T follicular helper cell (primary cell): ENCODE measurements at places on chromosomes 7 and 10.

GRCh38 chr10:43972976-43973647 lies 324.4 kb upstream of the ZNF32 start:
- no peak for DNase-seq

GRCh38 chr7:28573651-28574301 lies 161.5 kb downstream of the CREB5 start:
- DNase-seq: no peak

- DNase-seq: no peak
Observed at GRCh38 chr7:66082083-66082482, 6.5 kb downstream of the ASL start.

DNA sequence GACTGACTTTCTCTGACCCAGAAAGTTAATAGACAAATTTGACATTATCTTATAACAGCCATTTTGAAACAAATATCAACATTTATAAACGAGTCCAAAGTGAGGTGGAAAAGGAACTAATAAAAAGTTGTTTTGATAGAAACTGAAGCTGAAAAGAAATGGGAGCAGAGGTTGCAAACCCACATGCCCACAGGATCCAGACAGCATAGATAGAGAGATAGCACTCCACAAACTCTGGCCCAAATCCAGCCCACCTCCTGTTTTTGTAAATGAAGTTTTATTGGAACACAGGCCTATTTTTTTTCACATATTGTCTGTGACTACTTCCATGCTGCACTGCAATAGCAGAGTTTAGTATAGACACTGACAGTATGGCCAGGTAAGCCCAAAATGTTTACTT lies 171.9 kb downstream of the PRKG1 start:
- no peak for DNase-seq

DNA sequence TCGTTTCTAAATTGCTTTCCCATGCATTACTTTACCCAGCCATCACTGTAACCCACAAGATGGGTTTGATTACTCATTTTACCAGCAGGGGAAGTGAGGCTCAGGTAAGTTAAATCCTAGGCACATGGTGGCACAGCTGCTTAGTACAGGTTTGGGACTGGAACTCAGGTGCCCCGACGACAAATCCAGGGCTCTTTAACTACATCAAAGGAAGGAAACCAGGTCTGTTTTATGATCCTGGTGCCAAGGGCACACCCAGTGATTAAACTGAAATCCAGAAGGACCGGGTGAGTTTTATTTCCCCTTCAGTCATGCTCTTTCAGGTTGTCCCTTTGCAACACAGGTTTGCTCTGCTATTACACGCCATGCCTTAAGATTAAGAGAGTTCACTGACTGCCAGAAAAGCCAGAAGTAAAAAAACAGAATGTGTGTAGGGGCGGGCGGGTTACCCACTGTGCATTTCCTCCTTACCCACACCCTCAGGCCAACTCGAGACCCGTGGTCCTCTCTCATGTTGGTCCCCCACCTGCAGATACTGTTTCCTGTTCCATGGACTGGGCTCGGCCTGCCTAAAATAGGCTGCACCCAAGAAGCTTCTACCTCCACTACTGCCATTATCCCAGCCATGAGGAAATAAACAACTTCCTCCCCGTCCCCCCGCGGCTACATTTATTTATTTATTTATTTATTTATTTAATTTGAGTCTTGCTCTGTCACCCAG lies 55.1 kb upstream of the KDM7A start:
- DNase-seq: no peak

GRCh38 chr7:138625084-138625848 lies 75.9 kb downstream of the SVOPL start:
- no peak for DNase-seq

GRCh38 chr10:31770307-31770902 lies 158.2 kb downstream of the ARHGAP12 start:
- DNase-seq: peak; percentile 24

- no peak for DNase-seq
Observed at GRCh38 chr7:81743665-81744064, 26.2 kb downstream of the HGF start.

GRCh38 chr7:45196374-45196773 lies 38.8 kb downstream of the RAMP3 start:
- DNase-seq: no peak

DNA sequence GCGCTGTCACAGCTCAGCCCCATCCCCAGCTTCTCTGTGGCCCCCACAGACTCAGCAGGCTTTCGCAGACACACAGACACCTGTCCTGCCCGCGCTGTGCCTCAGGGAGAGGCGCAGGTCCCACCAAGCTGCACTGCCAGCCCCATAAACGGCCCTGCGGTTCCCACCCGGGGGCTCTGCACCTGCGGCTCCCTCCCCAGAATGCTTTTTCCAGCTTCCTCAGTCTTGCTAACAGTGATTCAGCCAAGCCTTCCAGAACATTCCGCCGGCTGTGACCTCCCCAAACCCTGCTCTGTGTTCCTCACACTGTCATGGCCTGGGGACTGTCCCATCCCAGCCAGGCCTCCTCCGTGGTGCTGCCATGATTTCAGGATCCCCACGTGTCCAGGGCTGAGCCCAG lies 27.8 kb upstream of the TNRC18 start:
- DNase-seq: no peak

GRCh38 chr10:122554131-122555036 lies 6.2 kb upstream of the DMBT1 start:
- no peak for DNase-seq

DNA sequence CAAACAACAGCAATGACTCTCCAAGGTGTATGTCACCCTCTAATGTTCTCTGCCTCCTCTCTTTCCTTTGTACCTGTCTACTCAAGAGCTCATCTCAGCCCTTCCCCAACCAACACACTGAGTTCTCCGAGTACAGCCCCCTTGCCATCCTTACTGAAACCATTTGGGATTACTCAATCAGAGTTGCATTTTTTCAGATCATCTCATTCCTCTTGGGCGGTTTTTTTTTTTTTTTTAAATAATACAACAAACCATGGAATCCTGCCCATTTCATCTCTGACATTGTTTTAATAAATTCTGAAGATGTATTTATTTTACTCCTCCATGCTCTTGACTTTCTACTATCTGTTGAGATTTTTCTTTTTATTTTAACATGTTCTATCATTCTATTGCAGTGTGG lies 4.2 kb upstream of the CREB3L2 start:
- no peak for DNase-seq

DNA sequence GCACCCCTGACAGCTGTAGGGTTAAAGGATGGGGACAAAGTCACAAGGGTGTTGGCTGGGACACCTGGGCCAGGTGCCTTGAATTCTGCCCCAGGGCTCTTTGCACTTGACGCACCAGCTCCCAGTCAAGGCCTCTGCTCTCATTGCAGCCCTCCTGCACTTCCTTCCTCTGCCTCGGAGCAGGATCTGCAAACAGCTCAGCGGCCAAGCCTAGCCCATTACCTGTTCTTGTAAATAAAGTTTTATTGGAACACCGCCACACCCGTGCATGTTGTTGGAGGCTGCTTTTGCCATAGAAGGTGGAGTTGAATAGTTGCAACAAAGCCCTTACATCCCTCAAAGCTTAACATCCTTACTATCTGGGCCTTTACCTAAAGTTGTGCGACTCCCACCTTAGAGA lies 483.8 kb upstream of the FOXK1 start:
- DNase-seq: no peak

DNA sequence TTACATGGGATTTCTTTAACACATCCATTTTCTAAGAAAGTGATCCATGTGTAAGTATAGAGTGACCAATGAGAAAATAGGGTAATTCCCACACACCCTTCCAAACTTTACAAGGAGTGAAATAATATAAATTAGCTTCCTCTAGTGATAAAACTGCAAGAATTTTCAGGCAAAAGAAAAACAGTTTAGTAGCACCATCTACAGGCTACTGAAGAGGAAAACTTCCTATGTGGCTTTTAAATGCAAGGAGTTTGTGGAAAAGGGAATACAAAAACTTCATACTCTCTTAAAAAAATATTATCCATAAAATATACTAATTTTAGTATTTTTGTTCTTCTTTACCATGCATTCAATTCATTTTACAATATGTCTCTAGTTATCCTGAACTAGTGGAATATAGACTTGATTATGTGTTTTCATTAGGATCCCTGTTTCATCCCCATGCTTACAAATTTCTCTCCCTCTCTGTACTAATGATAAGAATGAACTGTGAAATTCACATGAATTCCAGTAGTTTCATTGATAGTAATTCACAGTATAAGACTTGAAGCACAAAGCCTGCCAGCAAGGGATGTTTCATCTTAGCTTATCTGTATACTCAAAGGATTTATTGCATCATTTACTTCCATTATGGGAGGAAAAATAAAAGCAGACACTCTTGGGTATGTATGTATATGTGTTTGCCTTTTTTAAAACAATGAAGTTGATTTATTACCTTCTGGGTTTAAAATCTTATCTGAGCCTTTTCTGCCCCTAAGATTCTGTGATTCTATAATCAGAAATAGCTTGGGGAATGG lies 442.9 kb downstream of the AUTS2 start:
- no peak for DNase-seq

- no peak for DNase-seq
Observed at GRCh38 chr10:23610626-23611307, 171.9 kb downstream of the OTUD1 start.

DNA sequence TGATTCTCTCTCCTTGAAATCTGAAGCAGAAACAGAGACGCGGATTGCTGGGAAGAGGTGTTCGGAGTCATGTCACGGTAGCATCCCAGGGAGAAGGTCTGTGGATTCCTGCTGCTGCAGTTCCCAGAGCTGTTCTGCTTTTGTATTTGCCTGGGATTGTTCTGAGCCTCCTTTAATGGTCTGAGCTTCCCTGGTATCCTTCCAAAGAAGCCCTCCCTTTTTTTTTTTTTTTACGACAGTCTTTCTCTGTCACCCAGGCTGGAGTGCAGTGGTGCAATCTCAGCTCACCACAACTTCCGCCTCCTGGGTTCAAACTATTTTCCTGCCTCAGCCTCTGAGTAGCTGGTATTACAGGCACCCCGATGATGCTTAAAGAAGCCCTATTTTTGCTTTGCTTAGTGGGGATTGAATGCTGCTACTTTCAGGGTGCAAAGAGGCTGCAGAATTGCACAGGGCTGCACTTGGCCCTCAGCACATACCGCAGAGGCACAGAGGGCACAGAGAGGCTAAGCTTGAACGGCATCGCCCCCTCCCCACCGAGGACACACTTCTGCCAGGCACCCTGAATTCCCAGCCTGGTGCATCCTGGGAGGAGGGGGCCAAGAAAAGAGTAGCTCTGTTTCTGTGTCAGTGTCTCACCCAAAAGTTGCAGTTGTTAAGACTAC lies 208.6 kb upstream of the GALNT17 start:
- DNase-seq: no peak

DNA sequence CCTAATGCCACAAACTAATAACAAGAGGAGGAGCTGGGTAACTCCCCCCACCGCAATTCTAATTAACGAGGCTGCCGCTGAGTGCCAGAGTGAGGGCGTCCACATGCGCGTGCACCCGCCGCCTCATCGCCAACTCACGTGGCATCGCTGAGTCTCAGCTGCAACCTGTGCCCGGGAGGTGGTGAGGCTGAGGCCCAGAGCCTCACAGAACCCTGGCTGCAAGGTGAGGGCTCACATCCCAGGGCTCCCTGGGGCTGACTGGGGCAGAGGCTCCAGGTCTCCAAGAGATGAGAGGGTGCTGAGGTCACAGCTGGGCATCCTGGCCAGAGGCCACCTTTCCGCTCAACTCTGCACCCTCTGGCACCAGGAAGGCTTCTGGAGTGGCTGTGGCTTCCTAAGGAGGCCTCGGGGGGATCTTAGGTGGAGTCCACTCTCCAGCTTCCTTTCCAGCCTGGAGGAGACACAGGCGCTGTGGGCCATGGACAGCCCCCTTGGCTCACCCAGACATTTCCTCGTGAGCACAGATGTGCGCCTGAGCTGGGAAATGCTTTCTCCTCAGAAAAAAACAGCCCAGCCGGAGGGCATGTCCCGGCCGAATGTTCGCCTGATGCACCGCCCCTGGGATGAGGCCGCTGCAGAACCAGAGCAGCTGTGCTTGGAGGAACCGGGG lies 242.6 kb downstream of the MAD1L1 start:
- DNase-seq: no peak

GRCh38 chr10:33032654-33033151 lies 74.7 kb upstream of the ITGB1 start:
- no peak for DNase-seq

- DNase-seq: no peak
Observed at GRCh38 chr7:46244757-46245156, 323.7 kb upstream of the IGFBP3 start.

DNA sequence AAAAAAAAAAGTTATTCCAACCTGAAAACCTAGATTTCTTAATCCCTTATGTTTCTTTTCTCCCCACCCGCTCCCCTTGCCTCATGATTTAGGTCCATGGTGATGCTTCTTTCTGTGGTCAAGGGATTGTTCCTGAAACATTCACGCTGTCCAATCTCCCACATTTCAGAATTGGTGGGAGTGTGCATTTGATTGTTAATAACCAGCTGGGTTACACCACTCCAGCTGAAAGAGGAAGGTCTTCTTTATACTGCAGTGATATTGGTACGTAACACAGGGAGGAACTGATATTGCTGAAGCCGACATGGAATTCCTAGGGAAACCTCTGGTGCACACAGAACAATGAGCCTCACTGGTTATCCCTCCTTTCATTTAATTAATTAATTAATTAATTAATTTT lies 22.7 kb downstream of the DHTKD1 start:
- DNase-seq: no peak

GRCh38 chr10:59881640-59882039 lies 24.7 kb downstream of the CCDC6 start:
- DNase-seq: no peak

DNA sequence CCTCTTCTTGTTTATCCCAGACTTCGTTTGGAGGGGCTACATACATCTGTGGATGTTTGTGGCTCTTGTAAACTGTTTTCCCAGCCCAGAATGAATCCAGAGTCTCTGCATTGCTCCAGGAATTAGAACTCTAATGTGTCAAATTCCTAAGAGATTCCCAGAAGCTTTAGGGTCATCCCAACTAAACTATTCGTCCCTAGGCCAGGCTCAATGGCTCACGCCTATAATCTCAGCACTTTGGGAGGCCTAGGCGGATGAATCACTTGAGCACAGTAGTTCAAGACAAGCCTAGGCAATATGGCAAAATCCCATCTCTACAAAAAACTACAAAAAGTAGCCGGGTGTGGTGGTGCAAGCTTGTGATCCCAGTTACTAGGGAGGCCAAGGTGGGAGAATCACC lies 28.5 kb downstream of the ARHGAP19 start:
- DNase-seq: no peak

DNA sequence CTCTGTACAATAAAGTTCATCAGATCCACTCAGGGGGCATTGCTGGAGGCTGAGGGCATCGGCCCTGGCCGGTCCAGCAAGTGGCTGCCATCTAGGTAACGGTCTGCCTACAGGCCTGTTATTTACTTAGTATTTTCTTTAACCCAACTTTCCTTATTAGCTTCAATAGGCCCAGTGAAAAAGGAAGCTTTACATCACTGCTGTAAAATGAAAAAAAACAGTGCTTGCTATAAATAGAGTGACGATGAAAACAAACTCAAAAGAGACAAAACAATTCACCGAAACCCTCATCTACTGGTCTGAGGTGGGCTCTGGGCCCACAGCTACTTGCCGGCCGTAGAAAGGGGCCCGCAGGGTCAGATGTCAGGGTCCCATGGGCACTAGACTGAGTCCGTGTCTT lies 192.5 kb downstream of the ELFN1 start:
- no peak for DNase-seq

- DNase-seq: no peak
Observed at GRCh38 chr7:132475669-132476116, 100.6 kb downstream of the PLXNA4 start.
